ENCODE measurements at places on chromosomes 4 and X. TPM values are rescaled to one million over a fixed set of nuclear protein-coding genes. Genes with fewer than 3 reads are reported as not detected.

DNA sequence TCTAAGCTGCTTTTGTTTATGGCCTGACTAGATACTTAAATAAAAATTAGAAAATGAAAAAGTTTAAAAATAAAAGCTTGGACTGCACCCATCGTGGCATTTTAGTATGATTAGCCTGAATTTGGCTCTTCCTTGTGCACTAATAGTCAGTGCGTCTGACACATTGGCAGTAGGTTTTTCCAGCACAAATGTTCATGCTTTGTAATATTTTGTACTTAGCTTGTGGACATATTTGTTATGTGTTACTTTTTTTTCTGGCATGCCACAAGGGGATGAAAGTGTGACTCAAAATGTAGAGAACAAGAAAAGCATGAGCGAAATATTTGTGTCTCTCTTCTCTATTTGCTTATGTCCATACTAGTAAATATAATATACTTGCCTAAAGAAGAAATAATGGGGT, 359.3 kb downstream of the ADGRL3 start:
- DNase-seq, result no peak

The BMPR1B gene
- 0.28 TPM for polyA plus RNA-seq

DNA sequence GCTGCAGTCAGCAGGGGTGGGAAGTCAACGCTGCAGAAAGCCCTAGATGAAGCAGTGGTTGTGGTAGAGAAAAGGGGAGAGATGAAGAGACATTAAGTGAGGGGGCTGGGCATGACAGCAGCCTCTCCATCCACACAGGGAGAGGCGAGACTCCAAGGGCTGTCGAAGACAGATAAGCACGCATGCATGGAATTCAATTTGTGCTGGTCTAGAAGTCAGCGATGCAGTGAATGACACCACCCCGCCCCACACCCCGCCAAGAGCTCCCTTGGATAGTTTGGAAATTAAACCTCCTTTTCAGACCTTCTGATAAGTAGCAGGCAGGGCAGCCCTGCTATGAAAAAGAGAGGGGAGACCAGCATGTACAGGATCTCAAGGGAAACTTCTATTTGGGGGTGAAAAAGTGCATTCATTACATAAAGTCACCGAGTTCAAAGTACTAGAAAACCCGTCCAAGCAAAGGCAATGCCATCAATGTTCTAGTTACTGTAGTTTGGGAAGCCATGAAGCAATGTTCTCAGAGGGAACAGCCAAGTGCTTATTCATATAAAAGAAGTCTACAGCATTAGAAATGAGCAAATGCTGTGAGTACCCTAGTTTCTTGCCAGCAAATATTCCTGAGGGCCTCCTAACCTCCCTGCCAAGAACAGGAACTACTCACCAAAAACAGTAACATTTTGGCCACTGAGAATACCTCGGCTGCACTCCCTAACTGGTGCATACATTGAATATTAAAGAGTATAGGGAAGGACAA, 152.3 kb upstream of the ANXA10 start:
- no peak for DNase-seq

The CYLC1 gene
- polyA plus RNA-seq, result not detected

DNA sequence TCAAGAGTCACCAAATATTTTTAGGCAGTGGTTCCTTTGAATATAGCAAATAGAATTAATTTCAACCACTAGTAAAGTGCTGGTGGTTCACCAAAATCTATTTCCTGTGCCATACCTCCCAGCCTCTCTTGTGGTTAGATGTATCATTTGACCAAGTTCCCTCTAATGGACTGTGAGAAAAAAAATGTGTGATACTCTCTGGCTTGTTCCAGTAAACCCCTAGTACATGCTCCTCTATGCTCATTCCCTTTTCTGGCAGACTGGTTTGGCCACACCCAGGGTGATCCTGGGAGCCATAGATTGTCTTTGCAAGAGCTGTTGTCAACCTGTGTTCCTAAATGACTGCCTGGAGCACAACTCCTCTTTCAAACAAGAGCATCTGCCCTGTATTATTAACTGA, 109.5 kb downstream of the FRAS1 start:
- no peak for DNase-seq

The ADRA2C gene
- 0.06 TPM for polyA plus RNA-seq

The PDZD4 gene
- polyA plus RNA-seq, result 0.07 TPM

DNA sequence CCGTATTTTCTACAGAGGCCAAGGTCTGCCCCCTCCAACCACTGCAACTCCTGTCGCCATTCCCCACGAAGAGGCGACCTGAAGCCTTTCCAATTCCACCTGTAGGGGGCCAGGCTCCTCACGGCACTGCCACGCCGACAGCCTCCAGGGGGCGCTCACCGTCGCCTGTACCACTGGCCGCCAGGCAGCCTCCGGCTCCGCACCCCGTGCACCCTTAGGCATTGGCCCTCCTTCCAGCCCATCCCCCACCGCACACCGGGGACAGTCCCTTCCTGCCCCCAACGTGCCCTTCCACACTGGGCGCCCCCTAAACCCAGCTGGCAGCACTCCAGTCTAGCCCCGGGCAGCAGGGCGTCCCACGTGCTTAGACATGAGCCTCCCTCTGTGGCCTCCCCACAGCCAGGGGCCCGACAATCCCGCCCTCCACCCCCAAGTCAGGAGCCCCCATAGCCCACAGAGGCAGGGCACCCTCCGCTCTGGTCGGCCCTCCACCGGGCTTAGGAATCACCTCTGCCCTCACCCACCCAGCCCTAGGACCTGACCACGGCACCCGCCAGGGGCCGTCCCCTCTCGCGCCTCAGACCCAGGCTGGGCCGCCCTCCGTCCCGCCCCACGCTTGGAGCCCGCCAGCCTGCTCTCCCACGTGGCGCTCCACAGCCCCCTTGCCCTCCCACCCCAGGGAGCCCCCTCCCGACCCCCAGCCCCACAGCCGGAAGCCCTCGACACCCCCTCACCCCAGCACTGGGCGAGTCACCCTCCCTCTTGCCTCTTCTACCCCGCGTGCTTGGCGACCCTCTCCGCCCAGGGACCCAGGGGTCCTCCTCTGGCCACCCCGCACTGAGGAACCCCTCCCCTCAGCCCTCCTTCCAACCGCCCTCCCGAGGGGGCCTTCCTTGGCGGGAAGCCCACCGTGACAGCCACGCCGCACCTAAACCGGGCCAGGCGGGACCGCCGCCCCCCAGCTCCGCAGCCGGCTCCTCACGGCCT, 711 bp downstream of the PNMA6E start:
- peak; percentile 7 for DNase-seq

GRCh38 chr4:8078610-8079015, 80.0 kb downstream of the ABLIM2 start:
- no peak for DNase-seq

The GPR143 gene
- 17.7 TPM for polyA plus RNA-seq

DNA sequence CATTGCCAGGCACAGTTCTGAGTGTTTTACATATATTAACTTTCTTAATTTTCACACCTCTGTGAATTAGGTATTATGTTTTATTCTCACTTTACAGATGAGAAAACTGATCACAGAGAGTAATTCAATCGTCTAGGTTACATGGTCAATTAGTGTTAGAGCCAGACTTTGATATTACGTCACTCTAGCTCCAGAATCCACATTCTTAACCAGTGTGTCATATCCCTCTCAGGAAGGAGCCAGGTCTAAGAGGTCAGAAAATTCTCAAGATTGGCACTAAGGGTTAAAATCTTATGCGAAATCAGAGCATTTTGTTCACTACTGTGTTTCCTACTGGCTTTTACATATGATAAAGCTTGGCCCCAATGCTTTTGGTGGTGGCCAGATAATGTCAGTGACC, 7.4 kb downstream of the DMP1 start:
- peak; percentile 91 for DNase-seq

The AADAT gene
- 1.8 TPM for polyA plus RNA-seq

- DNase-seq, result no peak
Measured at GRCh38 chrX:9493936-9494335, 29.1 kb downstream of the TBL1X start.

The NKX6-1 gene
- polyA plus RNA-seq, result not detected

DNA sequence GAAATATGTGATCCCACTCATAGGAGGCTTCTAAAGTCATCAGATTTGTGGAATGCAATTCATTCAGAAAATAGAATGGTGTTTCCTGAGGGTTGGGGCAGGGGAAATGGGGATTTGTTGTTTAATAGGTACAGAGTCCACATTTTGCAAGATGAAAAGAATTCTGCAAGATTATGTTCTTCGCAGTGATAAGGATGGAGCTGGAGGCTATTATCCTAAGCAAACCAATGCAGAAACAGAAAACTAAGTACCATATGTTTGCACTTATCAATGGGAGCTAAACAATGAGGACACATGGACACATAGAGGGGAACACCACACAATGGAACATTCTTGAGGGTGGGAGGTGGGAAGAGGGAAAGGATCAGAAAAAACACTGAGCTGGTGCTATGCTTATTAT, 144.3 kb upstream of the NLGN4X start:
- DNase-seq, result no peak

The MED28 gene
- polyA plus RNA-seq, result 10.0 TPM

DNA sequence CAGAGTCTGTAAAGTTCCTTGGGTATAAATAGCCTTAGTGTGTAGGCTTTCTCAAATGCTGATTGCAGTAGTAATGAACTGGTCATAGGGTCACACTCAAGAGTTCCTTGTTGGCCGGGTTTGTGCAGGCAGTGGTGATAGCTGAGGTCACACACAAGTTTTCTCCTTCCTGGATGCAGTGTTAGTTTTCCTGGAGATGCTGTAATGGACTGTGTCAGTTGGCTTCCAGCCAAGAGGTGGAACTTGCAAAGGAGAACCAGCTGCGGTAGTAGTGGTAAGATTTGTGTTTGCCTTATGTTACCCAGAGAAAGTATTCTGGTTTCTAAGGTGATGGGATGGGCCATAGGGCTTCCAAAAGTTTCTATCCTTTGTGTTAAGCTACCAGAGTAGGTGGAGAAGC, 409.8 kb upstream of the FRG1 start:
- no peak for DNase-seq

DNA sequence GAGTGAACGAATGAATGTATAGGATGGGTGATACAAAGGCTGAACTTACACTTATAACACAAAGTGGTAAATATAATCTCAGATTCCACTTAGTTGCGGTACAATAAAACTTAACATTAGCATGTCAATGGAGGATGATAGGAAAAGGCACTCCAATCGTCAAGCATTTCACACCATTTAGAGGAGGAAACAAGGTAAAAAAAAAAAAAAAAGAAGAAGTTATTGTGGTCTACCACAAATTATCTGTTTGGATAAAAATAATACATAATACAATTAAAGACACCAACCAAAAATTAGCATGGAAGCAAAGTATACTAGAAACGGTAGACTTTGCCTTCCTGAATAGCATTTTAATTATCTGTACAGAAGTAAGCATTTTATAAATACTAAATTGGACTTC, 205.5 kb downstream of the PPP3CA start:
- DNase-seq, result no peak

DNA sequence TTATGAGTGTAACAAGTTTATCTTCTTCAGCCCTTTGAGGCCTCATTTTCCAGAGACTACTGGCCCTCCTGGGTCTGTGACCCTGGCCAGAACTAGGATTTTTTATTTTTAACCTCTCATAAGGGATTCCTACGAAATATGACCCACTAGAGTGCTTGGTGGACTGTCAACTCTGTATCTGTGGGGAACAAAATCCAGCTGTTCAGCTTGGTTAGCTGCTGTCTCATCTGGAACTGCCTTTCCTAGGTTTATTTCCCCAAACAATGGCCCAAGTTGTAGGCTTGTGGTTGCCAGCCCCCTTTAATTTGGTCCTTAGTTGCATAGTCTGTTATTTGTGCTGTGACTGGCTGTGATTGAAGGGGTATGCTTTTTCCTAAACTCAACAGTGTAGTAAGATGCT, 56.2 kb downstream of the NHS start:
- DNase-seq, result no peak

The GPR82 gene
- polyA plus RNA-seq, result not detected

DNA sequence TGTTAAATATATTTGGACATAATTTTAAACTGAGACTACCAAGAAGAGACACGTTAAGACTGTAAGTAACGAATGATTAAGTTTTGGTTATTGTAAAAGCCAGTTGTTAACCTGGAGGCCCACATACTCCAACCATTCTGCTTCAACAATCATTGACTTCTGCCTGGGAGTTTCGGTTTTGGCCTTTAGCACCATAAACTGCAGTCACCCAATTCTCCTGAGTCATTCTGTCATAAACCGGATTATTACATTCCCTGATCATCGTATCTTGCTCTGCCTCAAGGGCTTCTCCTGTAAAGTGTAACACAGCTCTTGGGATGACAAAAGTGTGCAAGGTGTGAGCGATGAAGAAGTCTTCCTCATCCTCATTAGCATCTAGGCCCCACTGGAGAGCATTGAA, 46.9 kb upstream of the PABPC1L2A start:
- no peak for DNase-seq

DNA sequence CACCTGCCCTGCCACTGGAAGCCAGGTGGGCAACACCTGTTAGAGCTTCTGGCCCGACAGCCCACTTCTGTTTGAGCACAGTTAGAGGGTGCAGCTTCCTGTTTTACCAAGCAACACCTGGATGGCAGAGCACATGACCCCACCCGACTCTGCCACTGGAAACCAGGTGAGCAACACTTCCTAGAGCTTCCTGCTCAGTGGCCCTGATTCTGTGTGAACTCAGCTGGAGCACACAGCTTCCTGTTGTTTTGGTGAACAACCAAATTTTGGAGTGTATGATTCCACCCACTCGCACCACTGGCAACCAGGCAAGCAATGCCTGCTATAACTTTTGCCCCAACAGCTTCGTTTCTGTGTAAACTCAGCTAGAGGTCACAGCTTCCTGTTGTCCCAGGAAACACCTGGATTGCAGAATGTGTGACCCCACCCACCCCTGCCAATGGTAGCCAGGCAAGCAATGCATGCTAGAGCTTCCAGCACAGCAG, 163.8 kb upstream of the KLF8 start:
- DNase-seq, result no peak

GRCh38 chrX:83419030-83419792, 88.9 kb upstream of the POU3F4 start:
- no peak for DNase-seq

DNA sequence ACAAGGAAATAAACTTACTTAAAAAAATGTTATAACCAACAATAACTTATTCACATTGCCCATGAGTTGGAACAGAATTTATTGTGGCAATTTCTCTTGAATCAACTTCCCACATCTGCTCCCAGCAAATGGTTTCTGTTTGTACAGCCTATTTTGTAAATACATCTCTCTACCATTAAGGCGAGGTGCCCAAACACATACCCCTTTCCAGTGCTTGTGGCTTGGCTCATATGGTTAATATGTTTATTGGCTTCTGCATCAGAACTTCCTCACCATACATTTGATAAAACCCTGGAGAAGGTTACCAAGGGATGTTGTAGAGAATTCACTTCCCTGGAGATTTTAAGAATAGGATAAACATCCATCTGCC, 207.1 kb downstream of the SOWAHB start:
- DNase-seq, result no peak

- DNase-seq, result no peak
Measured at GRCh38 chrX:10231461-10231860, 74.7 kb downstream of the CLCN4 start.
